H7 (cell line): ENCODE measurements at places on chromosomes 7 and 10.

DNA sequence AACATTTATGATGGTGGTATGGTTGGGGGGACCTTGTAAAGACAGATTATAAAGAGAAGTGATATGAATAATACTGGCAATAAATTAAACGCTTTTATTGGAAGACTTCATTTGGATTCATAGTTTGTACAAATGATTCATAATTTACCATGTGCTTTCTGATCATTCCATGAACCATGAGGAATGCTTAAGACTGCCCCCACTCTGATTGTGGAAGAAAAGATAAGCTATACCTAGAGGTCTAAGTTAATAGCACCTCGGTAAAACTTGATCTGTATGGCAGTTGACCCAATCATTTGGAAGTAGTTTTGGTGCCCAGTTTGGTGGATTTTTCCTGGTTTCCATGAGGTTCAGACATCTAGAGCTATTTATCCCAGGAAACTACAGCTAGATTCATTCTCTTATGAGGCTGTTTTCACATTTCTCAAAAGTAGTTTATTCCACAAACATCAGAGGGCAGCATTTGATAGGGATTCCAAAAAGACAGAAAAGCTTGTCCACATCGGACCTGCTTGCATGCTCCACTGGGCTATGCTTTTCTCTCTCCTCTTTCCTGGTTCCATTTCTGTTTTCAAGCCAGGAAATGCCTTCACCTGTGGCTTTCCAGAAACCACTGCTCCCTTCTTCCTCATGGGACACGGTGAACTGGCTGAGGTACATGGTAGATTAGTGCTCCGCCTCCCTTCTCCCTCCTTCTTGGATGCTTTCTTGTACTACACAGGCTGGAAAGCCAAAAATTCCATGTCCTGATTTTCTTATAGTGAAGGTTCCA is 29.2 kb downstream of the TFAM start:
- peak; percentile 21 for DNase-seq

DNA sequence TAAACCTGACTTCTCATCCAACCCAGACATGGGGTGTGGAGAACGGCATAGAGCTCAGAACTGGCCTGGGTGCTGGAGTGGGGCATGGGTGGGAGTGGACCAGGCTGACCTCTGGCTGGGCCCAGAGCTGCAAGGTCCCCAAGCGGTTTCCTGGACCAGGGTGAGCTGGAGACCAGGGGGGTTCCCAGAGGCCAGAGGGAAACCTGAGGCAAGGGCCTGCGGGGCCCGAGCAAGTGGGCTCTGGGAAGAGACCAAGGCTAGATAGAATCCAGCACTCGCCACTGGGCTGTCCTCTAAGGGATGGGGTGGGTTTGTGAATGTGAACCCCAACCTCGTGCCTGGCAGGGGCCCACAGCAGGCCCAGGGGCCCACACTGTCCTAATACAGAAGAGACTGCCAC is 39.4 kb upstream of the RET start:
- DNase-seq, result peak; percentile 28

GRCh38 chr10:77879065-77879464 is 47.5 kb downstream of the DLG5 start:
- DNase-seq, result no peak

- DNase-seq, result no peak
These were observed 221.0 kb upstream of the FZD1 start for GRCh38 chr7:91043186-91043585.

DNA sequence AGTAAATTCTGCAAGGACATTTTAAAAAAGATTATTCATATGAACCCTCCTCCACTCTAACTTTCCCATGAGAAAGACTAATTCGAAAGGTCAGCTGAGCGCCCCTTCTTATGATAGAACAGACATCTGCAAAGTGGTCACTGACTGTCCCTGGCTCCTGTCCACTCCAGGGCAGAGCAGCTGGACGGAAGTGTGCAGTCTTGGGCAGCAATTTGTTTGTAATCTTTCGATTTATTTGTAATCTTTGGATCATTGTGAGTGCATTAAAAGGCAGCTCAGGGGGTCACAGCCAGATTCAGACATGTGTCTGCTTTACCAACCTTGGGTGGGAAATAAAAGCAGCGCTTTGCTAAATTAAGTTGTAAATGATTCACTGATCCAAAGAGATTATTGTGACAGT is 158.8 kb upstream of the ADARB2 start:
- no peak for DNase-seq

GRCh38 chr10:112409755-112410154 is 35.8 kb downstream of the ACSL5 start:
- no peak for DNase-seq

DNA sequence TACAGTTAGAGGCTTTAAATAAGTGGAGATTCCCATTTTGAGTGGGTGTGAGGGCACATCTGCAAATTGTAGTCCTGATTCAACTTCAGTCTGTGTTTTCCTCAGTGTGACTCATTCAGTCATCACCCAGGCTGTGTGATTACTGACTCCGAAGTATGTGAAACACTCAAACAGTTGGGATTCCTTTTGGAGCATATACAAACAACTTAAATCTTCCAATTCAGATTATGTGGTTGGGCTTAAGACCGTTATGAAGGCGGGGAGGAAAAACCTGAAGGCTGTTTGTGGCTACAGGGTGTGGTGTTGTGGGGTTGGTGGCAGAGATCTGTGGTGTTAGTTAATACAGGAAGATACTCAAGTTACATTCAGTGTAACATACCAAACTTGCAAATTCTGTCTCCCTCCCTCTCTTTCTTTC is 259.7 kb upstream of the FERD3L start:
- DNase-seq, result no peak

GRCh38 chr10:96439725-96440124 is 74.0 kb downstream of the TLL2 start:
- no peak for DNase-seq

- peak; percentile 80 for DNase-seq
These were observed 8.2 kb upstream of the NKX6-2 start for GRCh38 chr10:132793871-132794849.

GRCh38 chr10:36114913-36115312 is 472.8 kb upstream of the FZD8 start:
- no peak for DNase-seq

- no peak for DNase-seq
These were observed 131.1 kb downstream of the LRRC4 start for GRCh38 chr7:127900141-127900540.

GRCh38 chr7:151925446-151926335 is 30.6 kb upstream of the GALNTL5 start:
- no peak for DNase-seq

- DNase-seq, result no peak
These were observed 16.6 kb upstream of the LANCL2 start for GRCh38 chr7:55348502-55348901.

- DNase-seq, result peak; percentile 26
These were observed 83.2 kb downstream of the SLC16A9 start for GRCh38 chr10:59626523-59626869.

DNA sequence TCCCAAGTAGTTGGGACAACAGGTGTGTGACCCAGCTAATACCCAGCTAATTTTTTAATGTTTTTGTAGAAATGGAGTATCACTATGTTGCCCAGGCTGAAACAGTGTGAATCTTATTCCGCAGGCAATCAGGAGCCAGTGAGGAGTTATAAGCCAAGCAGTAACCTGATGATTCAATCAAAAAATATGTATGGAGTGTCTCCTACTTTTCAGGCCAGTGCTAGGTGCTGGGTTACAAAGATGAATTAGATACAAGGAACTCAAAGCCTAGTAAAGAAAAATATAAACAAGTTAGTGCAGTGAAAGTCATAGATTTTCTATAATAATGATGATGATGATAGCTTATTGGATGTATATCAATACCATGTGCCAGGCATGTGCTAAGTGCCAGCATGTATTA is 13.2 kb upstream of the IFRD1 start:
- no peak for DNase-seq

- no peak for DNase-seq
These were observed 1454.1 kb downstream of the GATA3 start for GRCh38 chr10:9508606-9509005.

DNA sequence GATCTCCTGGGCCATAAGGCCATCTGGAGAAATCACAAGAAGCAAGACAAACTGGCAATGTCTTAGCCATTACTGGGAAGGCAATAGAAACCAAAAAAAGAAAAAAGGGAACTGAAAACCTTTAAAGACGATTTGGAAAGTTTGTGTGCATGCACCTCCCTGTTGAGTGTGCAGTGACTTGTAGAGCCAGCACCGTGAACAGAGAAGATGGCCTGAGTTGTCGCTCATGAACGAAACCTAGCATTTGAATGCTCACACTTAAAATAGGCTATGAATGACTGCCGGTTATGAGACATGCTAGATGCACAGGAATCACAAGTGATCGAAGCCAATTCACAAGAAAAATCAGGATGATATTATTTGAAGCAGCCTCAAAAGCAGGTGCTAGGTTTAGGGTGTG is 151.3 kb upstream of the ADO start:
- no peak for DNase-seq

- DNase-seq, result no peak
These were observed 87.6 kb downstream of the NOD1 start for GRCh38 chr7:30390736-30391636.

- DNase-seq, result no peak
These were observed 144.8 kb downstream of the LRRN3 start for GRCh38 chr7:111235709-111236108.

- no peak for DNase-seq
These were observed 6.9 kb upstream of the ORAI2 start for GRCh38 chr7:102426268-102427018.

DNA sequence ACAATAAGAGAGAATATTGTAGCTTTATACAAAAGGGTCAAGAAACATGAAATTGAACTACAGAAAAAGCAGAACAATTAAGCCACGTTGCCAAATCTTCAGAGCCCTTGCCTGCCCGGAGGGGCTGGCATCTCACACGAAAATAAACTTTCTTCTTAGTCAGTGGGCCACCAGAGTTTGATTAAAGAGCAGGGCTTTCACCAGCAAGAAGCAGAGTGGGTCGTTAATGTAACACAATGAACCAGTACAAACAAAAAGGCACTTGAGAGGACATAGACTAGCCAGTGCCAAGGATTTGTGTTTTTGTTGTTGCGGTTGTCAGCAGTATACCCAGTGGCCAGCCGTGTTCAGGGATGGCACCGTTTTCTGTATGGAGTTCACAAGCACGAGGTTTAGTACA is 155.4 kb downstream of the NRP1 start:
- no peak for DNase-seq

- DNase-seq, result no peak
These were observed 759.8 kb downstream of the CNTNAP2 start for GRCh38 chr7:146876411-146876810.

GRCh38 chr10:11019724-11020547 is 2.3 kb downstream of the CELF2 start:
- no peak for DNase-seq

- DNase-seq, result no peak
These were observed 232.2 kb upstream of the CTBP2 start for GRCh38 chr10:125392609-125393008.

- no peak for DNase-seq
These were observed 18.8 kb upstream of the SLC35G1 start for GRCh38 chr10:93875032-93875358.

GRCh38 chr7:155234950-155235789 is 62.5 kb upstream of the INSIG1 start:
- DNase-seq, result no peak

- DNase-seq, result no peak
These were observed 58.0 kb downstream of the CREM start for GRCh38 chr10:35184527-35185171.

DNA sequence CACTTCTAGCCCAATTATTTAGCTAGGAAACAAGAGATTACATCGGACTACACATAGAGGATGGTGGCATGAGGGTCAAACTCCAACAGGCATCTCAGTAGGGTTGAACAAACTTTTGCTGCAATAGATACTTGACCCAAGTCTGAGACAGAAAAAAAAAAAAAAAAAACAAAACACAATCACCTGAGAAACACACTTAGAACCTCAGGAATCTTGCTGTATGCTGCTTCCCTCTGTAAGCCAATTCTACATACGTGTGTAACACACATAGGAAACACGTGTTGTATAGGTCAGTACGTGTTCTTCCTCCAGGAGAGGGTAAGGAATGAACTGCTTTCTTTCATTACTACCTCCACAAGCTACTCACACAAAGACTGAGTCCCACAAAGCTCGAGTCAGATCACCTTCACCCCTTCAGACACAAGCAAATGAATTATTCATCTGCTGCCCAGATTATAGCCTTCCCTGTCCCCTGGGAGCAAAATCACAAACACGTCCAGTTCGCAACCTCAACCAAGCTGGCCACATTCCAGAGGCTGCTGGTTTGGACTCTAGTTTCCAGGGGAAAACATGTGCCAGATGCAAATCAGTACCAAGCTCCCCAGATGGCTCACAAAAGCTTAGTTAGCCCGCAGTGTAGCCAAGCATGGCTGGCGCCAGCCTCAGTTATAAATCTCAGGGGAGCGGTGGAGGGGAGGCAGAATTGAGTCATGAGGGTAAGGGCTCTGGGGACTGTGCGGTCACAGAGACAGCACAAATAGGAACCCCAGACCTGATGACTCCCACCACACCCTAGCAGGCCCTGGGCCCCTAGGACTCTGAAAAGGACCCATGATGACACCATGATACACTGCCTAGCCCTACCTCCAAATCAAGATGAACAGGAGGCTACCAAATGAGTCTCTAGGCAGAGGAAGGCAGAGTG is 15.1 kb downstream of the PSAP start:
- DNase-seq, result no peak

DNA sequence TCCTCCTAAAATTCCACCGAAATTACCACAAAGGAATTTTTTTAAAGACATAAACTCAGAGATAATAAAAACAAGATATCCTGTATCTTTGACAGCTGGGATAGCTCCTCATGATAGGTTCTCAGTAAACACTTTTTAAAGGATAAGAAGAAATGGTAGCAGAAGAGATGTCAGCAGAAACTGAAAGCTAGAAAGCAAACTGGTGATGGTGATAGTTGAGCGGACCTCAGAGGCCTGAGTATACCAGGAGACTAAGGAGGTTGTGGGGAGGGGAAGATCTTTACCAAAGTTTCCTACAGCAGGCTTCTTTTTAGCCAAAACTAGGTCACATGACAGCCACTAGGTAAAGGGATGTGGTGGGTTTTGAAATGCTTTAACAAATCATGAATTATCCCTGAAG is 22.5 kb downstream of the PCGF5 start:
- DNase-seq, result no peak

GRCh38 chr7:80619741-80620140 is 18.7 kb upstream of the CD36 start:
- no peak for DNase-seq

DNA sequence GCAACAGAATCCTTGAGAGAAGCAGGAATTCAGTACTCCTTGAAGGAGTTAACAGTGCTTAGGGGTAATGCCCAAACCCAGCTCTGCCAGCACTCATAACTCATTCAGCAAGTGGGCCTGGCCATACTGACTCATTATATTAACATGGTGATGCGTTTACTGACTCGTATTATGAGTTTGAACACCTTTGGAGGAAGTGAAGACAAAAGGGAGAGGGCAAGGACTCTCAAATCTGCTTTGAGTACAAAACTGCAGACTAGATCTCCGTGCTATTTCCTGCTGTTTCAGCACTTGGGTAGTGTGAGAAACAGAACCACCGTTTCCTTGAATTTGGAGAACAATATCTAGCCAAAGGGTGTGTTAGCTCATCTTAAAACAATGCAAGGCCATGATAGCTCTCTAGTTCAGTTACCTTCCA is 30.8 kb downstream of the SLC16A9 start:
- DNase-seq, result no peak

- DNase-seq, result no peak
These were observed 282.3 kb upstream of the DKK1 start for GRCh38 chr10:52031771-52032170.
